ENCODE measurements at places on chromosomes 12 and 14.

DNA sequence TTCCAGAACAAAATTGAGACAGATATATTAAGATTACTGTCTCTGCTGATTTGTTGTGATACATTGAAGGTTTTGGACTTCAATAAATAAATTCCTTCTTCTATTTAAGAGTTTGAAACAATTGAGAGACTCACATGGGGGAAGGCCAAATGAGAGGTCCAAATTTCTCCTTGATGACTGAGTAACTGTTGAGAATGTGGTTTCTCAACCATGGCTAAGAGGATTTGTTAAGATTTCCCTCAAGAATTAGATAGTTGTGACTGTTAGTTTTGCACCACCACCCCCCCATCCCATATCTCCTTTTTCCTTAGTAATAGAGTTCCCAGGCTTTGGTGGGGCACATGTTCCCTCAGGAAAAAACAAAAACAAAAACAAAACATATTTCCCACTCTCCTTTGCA is 47.7 kb upstream of the IGF1 start:
- no peak for DNase-seq

DNA sequence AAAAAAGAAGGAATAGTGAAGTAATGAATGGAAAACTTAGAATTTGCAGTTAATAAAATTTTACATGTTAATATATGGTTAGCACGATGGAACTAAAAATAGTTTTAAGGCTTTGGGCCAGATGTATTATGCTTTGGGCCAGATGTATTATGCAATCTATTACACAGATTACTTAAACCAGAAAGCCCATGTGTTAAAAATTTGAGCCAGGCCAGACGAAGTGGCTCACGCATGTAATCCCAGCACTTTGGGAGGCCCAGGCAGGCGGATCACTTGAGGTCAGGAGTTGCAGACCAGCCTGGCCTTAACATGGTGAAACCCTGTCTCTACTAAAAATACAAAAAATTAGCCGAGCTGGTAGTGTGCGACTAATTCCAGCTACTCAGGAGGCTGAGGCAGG is 17.2 kb downstream of the IFT81 start:
- DNase-seq = no peak

- DNase-seq = no peak
Measured at GRCh38 chr12:66456612-66457011, 154.3 kb downstream of the HELB start.

DNA sequence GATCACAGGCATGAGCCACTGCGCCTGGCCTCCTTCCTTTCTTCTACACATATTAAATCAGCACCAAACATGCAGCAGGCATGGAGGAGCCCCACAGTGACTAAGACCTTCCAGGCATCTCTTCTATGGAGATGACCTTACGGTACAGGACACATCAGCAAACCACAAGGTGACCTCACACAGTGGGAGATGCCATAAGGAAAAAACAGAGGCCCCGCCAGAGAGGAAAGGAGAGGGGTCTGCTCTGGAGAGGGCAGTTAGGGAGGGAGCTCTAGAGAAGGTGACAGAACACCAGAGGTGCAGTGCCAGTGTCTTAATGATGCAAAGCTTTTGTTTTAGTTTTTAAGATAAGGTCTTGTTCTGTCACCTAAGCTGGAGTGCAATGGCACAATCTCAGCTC is 81.1 kb upstream of the ESRRB start:
- DNase-seq = no peak

GRCh38 chr12:47578836-47579235 is 127.0 kb downstream of the RPAP3 start:
- no peak for DNase-seq

DNA sequence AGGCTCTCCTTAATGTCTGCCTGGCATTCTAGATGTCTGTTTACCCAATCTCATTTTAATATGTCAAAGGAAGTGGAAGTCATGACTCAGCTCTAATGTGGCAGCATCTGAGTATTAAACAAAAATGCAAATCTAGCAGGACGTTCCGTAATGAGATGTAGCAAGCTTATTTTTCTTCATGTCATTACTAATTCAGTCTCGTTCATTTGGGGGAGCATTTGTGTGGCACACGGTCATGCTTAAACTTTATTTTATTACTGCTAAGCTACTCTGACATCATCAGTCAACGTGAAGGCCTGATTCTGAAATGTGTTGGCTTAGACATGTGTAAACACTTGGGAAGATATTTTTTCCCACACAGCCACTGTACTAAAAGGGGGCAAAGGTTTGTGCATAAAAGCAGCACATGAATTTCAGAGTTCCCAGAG is 326.7 kb upstream of the TMPO start:
- DNase-seq = no peak

GRCh38 chr12:93106910-93107309 is 177.8 kb upstream of the EEA1 start:
- DNase-seq = no peak

DNA sequence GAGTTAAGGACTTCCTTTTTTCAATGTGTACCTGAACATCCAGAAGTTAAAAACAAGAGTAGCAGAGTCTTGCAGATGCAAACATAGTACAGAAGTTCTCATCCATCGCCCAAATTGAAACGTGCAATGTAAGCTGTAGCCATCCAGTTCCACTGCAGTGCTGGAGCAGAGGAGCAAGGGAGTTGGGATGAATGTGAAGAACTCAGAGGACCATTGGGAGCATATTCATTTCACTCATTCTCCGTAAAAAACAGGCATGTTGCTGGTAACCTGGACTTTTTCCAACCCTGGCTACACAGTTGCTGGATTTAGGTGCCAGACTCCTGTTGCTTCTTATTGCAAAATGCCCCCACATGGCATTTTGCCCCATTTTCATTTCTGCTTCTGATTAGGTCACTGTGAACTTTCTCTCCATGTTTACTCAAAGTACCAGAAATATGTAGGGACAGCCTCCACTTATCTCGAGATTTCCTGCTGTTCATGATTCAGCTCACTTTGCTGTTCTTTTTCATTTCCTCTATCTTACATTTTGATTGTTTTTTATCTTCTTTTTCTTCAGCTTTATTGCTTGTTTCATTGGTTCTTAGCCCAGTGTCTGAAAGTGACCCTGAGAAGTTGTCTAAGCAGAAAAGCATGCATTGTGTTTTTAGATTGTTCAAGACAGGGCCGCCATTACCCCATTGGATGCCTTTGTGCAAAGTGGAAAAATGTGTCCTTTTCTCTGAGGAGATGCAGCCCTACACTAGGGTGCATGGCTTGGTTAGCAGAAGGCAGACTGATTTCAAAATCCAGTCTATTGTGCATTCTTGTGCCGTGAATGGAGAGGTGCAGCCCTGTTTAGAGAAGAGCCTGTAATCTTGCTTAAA is 109.0 kb upstream of the AMIGO2 start:
- peak; percentile 42 for DNase-seq

GRCh38 chr12:57487055-57487596 is 742 bp upstream of the MARS1 start:
- DNase-seq = no peak

- DNase-seq = no peak
Measured at GRCh38 chr14:64786296-64787149, 82.3 kb downstream of the PLEKHG3 start.

DNA sequence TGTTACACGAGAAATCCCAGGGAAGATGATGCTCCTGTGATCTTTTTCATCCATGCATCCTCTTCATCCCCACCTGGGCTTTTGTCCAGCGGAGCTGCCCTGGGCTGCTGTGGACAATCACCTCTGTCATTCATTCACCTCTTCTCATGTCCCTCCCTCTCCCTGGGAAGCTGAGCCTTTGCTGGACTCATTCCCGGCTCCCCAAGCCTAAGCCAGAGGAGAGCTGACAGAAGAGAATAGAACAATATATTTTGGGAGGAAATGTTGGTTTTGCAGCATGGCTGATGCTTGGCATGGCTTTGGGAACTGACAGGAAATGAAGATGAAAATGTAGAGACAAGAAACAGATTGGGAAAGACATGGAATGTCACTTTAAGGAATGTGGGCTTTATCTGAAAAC is 177.4 kb downstream of the DICER1 start:
- no peak for DNase-seq

- DNase-seq = no peak
Measured at GRCh38 chr12:10393291-10393690, 3.5 kb upstream of the KLRK1 start.

- DNase-seq = no peak
Measured at GRCh38 chr12:109165599-109165998, 49.2 kb downstream of the ACACB start.

- DNase-seq = no peak
Measured at GRCh38 chr12:58656254-58657009, 263.9 kb downstream of the LRIG3 start.

DNA sequence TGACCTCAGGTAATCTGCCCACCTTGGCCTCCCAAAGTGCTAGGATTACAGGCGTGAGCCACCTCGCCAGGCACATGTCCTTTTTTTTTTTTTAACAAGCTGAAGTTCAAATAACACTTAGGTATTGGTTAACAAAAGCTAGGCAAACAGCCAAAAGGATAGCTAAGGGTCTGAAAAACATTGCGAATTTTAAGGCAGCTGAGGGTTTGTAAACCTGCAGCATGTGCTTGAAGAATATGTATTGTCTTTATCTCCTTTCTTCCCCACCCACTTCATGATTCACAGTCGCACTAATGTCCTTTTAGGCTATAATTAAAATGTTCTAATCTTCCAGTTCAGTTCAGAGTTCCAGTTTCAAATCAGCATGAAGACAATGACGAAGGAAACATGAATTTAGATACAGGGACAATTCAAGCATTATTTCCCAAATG is 30.1 kb upstream of the CERS5 start:
- no peak for DNase-seq

GRCh38 chr12:124213666-124214347 is 81.1 kb upstream of the RFLNA start:
- no peak for DNase-seq

DNA sequence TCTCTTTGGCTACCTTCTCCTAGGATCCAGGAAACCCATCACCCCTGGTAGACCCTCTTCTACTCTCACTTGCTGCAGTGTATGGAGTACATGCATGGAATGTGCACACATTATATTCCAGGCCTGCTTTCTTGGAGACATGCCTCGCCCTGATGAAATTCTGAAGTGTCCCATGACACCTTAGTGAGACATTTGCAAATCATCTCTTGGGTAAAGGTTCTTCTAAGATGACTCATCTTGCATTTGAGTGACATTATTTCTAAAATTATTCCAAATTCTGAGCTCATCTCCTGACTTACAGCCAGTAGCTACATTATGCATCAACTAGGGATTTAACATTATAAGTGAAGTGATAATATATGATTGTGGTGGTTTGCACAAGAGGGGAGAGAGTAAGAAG is 49.8 kb downstream of the SDR9C7 start:
- no peak for DNase-seq

GRCh38 chr14:23384364-23385080 is 7.7 kb downstream of the CMTM5 start:
- no peak for DNase-seq

- DNase-seq = no peak
Measured at GRCh38 chr14:30588873-30589272, 29.9 kb downstream of the G2E3 start.

GRCh38 chr12:102163383-102163782 is 34.2 kb downstream of the PMCH start:
- no peak for DNase-seq

GRCh38 chr12:114628199-114628598 is 55.8 kb downstream of the TBX3 start:
- no peak for DNase-seq

DNA sequence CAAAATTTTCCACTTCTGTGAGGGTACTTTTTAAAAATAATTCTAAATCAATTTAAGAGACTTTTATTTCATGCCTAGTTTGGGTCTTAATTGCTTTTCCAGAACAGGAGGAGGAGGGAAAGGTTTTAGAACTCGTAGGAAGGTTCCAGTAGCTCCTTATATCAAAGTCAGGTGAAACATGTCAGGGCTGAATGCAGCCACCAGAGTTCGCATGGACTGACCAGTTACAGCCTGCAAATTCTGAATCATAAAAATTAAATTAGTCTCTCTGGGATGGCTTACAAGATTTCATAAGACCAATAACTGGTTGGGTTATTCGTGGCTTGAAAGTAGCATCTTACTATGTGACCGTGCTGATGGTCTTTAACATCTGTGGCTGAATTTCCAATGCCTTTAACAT is 397 bp downstream of the BDKRB1 start:
- no peak for DNase-seq

GRCh38 chr14:26332966-26333365 is 264.9 kb downstream of the NOVA1 start:
- no peak for DNase-seq

DNA sequence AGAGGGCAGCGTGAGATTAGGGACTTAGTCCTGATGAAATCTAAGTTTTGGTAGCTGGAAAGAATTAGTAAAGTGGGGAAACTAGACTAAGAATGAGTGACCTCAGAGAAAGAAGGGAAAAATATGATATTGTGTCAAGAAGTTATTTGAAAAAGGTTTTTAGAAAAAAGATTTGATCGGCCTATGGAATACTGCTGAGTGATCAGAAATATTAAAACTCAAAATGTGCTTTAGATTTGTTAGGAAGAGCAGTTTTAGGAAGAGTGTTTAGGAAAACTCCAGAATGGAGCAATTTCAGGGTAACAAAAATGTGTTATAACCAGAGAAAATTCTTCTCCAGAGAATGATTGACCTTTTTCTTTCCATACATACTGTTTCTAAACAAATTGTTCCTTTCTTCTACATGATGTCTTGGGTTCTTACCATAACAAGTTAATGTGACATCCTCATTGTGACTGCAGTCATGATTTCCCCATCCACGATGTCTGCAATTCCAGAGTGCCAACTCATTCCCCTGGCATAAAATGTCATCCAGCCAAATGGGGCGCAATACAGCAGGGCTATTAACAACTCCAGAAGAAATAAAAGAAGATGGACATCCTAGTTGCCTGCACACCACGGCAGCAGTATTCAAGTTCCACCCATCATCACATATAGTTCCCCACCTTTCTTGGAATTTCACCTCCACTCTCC is 11.8 kb downstream of the CD163L1 start:
- DNase-seq = no peak

DNA sequence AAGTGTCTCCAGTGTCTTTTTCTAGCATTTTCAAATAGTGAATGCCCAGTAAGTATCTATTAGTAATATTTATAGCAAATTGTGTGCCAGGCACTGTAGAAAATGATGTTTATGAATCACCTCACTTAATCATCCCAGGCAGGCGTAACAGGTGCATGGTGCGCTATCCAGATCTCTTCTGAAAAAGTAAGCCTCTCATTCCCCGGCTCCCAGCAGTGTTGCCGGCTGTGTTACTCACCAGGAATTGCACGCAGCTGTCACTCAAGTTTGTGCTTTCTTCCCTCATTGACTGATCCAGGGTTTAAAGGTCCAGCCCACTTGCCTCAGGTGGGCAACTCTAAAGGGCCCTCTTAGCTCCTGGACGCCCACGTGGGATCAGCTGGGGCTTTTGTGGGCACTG is 173.8 kb upstream of the RASSF8 start:
- DNase-seq = no peak

DNA sequence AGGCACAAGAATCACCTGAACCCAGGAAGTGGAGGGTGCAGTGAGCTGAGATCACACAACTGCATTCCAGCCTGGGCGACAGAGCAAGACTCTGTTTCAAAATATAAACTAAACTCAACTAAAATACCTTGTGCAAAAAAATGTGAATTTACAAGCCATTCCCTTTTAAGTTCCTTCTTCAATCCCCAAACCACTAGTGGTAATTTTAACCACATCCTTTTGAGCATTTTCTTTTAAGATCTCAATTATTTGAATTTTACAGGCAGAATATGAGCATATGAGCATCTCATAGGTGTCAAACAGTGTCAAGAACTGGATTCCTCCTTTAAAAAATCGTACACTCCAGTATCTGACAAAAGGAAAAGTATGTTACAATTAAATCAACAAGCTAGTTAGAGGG is 57.0 kb upstream of the NPFF start:
- DNase-seq = no peak

All from T47D (cell line).